Left forelimb (tissue), 1 donor: ENCODE measurements at places on chromosomes 13 and 19.

- DNase-seq: no peak
Measured at GRCh38 chr19:2468596-2468995, 7.3 kb upstream of the GADD45B start.

DNA sequence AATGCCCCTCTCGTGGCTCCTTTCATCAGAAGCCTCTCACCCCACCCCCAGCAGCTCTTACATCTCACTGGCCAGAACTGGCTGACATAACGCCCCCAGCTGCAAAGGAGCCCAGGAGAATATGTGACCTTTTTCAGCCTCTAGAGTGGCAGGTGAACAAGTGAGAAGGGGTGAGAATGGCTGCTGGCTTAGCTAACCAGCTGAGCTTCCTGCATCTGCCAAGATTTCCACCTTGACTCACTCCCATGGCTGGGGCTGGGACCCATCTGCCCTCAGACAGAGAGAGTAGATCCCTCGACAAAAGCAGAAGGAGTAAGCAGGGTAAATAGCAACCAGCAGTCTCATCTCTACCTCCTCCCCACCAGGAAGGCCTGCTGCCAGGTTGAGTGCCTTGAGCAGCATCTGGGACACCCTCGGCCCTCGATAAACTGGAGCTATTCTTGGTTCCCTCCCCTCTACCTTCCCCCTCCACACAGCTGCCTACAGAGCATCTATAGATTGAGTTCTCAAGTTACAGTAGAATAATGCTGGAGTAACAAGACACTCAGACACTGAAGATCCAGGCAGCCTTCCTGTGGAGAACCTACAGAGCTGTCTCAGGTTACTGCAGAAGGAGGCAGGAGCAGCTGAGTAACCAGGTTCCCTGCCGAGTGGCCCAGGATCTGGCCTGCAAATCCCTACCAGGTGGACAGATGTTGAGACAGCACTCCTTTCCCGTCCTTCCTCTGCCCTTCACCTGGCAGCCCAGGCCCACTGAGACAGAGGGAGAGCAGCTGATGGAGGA lies 15.5 kb downstream of the KASH5 start:
- DNase-seq: no peak

DNA sequence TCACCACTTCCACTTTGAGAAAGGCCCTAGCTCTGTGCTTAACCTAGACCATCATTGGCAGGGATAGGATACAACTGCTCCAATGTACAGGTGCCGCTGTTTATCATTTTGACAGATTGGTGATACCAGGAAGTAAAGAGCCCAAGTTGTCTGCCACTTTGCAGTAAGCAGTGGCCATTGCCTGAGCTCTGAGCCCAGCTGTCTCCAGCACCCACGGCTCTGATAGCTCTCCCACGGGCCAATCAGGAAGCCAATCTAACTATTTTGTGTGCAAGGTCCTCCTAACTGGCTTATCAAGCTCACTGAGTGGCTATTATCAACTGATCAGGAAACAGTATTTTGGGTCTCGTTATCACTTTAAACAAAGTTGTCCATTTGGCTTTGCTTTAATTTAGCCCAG lies 181.1 kb downstream of the DCT start:
- no peak for DNase-seq

DNA sequence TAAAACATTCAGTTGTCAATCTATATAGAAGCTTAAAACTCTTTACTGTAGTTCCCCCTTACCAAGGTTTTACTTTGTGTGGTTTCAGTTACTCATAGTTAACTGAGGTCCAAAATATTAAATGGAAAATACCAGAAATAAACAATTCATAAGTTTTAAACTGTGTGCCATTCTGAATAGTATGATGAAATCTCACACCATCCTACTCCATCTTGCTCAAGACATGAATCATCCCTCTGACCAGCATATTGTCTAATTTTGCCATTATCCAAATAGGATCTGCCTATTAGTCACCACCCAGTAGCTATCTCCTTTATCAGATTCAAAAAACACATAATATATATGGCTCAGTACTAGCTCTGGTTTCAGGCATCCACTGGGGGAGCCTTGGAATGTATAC lies 22.4 kb downstream of the ZNF571 start:
- no peak for DNase-seq

GRCh38 chr13:99604636-99605035 lies 103.4 kb downstream of the TM9SF2 start:
- DNase-seq: no peak
